AG08395 (cell line): ENCODE measurements at places on chromosomes 1 and 21.
A peak's percentile ranks its signal among the peaks of the same experiment; 100 is the strongest.

- DNase-seq: no peak
Observed at GRCh38 chr1:209611771-209612570, 28.5 kb downstream of the CAMK1G start.

GRCh38 chr1:158354255-158354654 lies 561 bp downstream of the CD1E start:
- DNase-seq: no peak

- peak; percentile 51 for DNase-seq
Observed at GRCh38 chr1:220775240-220775853, 11.4 kb upstream of the MTARC1 start.

- no peak for DNase-seq
Observed at GRCh38 chr21:28779914-28780313, 212.8 kb downstream of the LTN1 start.

DNA sequence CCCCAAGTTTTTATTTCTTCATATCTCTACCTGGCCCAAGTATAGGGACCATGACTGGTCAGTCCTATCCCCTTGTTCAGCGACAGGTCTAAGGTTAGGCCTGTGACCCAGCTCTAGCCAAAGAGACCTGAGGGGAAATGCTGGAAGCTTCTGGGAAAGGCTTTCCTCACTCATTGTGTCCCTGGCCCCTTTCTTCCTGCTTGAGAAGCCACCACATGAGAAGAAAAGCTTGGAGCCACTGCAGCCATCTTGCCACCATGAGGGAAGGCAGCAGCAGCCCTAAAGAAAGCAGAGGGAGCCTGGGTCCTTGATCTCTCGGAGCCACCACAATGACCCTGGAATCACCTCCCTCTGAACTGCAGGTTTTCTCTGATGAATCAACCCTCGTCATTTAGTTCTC lies 43.4 kb downstream of the ATF3 start:
- DNase-seq: no peak
